ENCODE measurements at places on chromosomes 13 and 19. TPM values are rescaled to one million over a fixed set of nuclear protein-coding genes. Genes with fewer than 3 reads are reported as not detected.
A peak's percentile ranks its signal among the peaks of the same experiment; 100 is the strongest.

DNA sequence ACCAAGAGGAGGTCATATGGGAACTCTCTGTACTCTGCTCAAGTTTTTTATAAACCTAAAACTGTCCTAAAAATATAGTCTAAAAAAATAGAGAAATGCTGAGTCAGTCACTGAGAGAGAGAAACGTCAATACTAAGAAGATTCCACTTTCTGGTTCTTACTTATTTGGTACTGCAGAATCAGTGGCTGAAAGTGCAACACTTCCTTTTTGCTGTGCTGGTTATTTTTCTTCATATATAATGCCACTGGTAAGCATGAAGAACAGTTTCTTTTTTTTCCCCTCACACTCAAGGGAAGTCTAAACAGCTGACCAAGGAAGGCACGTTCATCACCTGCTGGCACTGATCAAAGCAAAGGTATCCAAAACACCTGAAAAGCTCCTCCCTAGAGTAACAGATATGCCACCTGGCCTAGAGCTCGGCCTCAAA lies 44.3 kb upstream of the N4BP2L1 start:
- H3K27me3 ChIP-seq = no peaks in the 10 kb centered on the region
- peak overlapping the region; percentile 94 for H3K27ac ChIP-seq
- peak overlapping the region; percentile 28 for H3K4me3 ChIP-seq
- no peak for DNase-seq
- peaks cover 33% of the 10 kb centered on the region for H3K4me1 ChIP-seq
- peaks cover 14% of the 10 kb centered on the region for H3K36me3 ChIP-seq

DNA sequence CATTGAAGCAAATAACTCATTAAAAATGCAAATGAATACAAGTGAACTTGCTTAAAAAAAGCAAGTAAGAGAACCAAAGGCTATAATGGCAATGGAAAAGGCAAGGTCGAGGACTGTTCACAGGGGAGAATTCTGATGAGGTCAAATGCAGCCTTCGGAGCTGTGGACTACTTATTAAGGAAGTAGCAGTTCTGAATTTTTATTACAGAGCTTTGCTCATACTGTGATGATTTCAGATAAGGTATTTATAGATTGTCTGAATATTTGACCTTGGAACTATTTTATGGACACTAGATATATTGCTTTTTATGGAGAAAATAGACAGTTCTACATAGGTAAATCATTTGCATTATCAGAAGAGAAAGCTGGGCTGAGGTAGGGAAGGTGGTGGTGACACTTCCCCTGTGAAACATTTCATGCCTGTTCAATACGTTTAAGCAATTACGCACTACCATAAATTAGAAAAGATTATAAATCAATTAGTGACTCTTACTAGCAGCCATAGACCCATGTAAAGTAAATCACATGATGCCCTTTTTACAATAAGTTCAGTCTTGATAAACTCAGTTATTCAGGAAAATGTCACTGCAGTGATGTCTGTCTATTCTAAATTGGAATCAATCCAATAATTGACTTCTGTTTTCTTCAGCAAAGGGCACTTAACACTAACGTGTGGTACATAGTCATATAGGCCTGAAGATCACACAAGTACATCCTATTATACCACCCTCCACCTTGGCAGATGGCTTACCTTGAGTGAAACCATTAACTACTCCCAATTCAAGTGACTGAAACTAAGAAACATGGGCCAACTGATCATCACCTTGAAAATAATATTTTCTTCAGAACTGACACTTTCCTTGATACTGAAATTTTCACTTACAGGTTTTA lies 260.0 kb downstream of the KLF12 start:
- H3K27me3 ChIP-seq = no peaks in the 10 kb centered on the region
- H3K4me3 ChIP-seq = no peak overlapping the region
- no peak for DNase-seq
- peaks cover 29% of the 10 kb centered on the region for H3K4me1 ChIP-seq
- H3K36me3 ChIP-seq = no peaks in the 10 kb centered on the region

DNA sequence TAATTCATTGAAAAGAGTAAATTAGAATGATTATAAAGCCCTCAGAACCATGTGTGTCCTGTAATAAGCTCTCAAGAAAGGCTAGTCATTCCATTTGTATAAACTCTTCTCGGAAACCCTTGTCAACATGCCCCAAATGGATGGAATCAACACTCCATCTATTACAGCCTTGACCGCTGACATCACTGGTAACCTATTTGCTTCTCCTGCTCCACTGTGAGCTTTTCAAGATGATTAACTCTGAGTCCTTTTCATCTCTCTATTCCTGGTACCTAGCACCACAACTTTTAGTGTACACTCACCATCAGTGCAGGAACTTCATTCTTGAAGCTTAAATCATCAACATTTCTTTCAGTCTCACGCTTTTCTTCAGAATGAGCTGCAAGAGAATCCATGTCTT lies 612.0 kb downstream of the DCT start:
- peaks cover 25% of the 10 kb centered on the region for H3K4me1 ChIP-seq
- no peak for DNase-seq
- no peak overlapping the region for H3K4me3 ChIP-seq
- H3K27me3 ChIP-seq = no peaks in the 10 kb centered on the region
- no peak overlapping the region for H3K27ac ChIP-seq

DNA sequence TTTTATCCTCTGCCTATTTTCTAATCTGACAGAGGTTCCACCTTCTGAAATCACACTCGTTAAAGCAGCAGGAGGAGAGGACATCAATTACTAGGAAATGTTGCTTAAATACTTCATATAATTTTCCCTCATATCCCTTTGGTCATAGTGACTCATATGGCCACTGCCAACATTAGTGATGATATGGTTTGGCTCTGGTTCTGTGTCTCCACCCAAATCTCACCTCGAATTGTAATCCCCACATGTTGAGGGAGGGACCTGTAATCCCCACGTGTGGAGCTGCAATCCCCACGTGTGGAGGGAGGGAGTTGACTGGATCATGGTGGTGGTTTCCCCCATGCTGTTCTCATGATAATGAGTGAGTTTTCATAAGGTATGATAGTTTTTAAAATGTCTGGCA lies 618.4 kb upstream of the SLITRK5 start:
- H3K27ac ChIP-seq = no peak overlapping the region
- H3K36me3 ChIP-seq = no peaks in the 10 kb centered on the region
- DNase-seq = no peak
- no peaks in the 10 kb centered on the region for H3K27me3 ChIP-seq
- no peak overlapping the region for H3K4me3 ChIP-seq

GRCh38 chr13:50129081-50129705 lies 113.9 kb downstream of the KCNRG start:
- H3K27ac ChIP-seq = peak overlapping the region; percentile 22
- peak; percentile 75 for DNase-seq
- H3K4me1 ChIP-seq = peaks cover 39% of the 10 kb centered on the region
- H3K4me3 ChIP-seq = peak overlapping the region; percentile 79

DNA sequence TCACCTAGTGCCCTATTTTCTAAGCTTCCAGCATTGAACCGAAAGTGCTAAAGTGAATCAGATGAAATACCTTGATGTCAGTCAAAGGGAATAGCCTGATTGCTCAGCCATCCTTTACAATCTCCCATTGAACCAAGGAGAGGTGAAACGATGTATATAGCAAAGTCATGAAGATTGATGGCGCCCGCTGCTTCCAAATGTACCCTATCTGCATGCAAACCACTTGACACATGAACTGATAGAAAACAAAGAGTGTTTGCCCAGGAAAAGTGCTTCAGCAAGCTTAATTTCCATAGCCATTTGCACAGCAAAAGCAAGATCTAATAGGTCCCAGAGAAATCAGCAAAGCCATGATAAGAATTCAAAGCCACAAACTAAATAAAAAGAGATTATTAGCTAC lies 624.9 kb upstream of the PCDH9 start:
- no peak overlapping the region for H3K4me3 ChIP-seq
- H3K4me1 ChIP-seq = peaks cover 18% of the 10 kb centered on the region
- H3K36me3 ChIP-seq = no peaks in the 10 kb centered on the region
- H3K27me3 ChIP-seq = no peaks in the 10 kb centered on the region

CNFN gene
- 0.89 TPM for total RNA-seq

DNA sequence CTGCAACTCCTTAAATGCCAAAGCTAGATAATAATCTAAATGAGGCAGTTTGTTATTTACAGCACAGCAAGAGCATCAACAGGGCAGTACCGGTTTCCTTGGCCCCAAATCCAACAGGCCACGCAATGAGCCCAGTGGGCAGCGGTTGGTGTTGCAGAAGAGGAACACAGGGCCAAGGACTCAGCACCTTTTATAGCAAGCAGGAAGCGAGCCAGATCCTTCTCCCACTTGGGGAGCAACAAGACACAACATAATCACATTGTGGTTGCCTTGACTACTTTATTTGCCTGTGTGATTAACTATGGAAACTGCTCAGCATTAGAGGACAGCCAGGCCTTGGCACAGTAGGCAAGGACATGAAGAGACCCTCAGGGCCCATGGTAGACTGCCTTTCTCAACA lies 67.1 kb upstream of the HTR2A start:
- no peaks in the 10 kb centered on the region for H3K4me1 ChIP-seq
- no peak overlapping the region for H3K27ac ChIP-seq
- no peak overlapping the region for H3K4me3 ChIP-seq
- no peaks in the 10 kb centered on the region for H3K27me3 ChIP-seq

GRCh38 chr13:75803164-75803611 lies 167.1 kb downstream of the LMO7 start:
- H3K27ac ChIP-seq = peak overlapping the region; percentile 93
- no peak overlapping the region for H3K4me3 ChIP-seq
- peaks cover 33% of the 10 kb centered on the region for H3K36me3 ChIP-seq
- no peak for DNase-seq

DNA sequence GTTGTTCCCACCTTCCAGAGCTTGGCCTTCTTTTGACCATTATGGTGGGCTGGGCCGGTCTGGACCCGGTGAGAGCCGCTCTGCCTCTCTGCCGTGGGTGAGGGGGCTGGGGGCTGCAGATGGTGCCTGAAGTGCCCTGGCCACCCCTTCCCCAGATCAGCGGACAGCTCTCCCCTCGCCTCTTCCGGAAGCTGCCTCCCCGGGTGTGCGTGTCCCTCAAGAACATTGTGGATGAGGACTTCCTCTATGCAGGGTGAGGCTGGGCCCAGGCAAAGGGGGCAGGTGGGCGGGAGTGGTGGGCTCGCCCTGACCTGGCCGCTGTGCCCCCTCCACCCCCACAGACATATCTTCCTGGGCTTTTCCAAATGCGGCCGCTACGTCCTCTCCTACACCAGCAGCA lies 1.9 kb downstream of the DCAF15 start:
- H3K4me1 ChIP-seq = peaks cover 12% of the 10 kb centered on the region
- no peak for DNase-seq
- peaks cover 8% of the 10 kb centered on the region for H3K36me3 ChIP-seq
- no peaks in the 10 kb centered on the region for H3K27me3 ChIP-seq
- no peak overlapping the region for H3K27ac ChIP-seq

POU2F2 gene
- 0.58 TPM for total RNA-seq

DNA sequence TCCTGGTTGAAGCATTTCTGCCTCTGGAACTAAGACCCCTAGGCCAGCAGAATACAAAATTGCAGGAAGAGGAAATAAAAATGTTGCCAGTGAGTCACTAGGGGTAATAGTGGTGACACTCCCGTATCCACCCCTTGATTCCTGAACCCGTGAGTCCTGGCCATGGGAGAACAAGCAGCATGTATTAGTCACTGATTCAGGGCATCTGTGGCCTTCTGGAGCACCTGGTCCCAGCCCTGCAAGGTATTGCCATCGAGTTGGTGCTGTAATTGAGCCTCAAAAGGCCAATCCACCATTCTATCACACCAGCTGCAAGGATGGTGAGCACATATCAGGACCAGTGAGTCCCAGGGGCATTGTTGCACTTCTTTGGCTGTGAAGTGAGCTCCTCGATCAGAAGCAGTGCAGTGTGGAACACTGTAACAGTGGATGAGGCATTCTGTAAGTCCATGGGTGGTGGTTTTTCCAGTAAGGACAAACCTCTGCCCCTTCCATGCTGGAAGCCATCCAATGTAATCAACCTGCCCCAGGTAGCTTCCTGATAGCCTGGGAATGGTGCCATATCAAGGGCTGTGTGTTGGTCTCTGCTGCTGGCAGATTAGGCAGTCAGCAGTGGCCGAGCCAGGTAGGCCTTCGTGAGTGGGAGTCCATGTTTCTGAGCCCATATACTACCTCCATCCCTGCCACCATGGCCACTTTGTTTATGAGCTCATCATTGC lies 39.6 kb downstream of the C1QTNF9 start:
- H3K36me3 ChIP-seq = no peaks in the 10 kb centered on the region
- H3K27me3 ChIP-seq = peaks cover 9% of the 10 kb centered on the region
- H3K4me1 ChIP-seq = no peaks in the 10 kb centered on the region
- no peak overlapping the region for H3K4me3 ChIP-seq
- no peak overlapping the region for H3K27ac ChIP-seq
- DNase-seq = no peak

NKG7 gene
- total RNA-seq = not detected

GRCh38 chr13:104426435-104426834 lies 1360.2 kb upstream of the SLC10A2 start:
- no peak for DNase-seq
- no peaks in the 10 kb centered on the region for H3K4me1 ChIP-seq

LILRB4 gene
- not detected for total RNA-seq

ZNF772 gene
- total RNA-seq = 7.0 TPM

GRCh38 chr19:19642506-19643157 lies 825 bp downstream of the GMIP start:
- peak overlapping the region; percentile 43 for H3K27ac ChIP-seq
- no peak for DNase-seq
- H3K4me1 ChIP-seq = peaks cover 16% of the 10 kb centered on the region
- H3K4me3 ChIP-seq = peak overlapping the region; percentile 93
- H3K27me3 ChIP-seq = no peaks in the 10 kb centered on the region

PTBP1 gene
- 285 TPM for total RNA-seq
